Fibroblast of skin of left quadriceps (primary cell): ENCODE measurements at places on chromosomes 3 and 15.
A peak's percentile ranks its signal among the peaks of the same experiment; 100 is the strongest.

DNA sequence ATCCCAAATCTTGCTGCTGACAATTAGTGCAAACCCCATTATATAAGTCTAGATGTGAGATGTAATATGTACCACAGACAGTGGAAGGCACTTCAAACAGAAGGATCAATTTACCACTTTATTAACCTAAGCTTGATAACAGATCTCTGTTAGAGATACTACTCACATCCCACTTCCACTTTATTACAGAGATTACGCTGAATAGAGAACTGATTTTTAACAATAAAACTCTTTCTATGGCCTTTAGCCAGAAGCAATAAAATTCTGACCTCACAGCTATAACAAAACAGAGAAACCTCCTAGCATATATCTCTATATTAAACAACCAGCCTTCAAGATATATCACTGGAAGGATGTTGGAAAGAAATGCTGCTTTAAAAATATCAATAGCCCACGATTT lies 517.7 kb downstream of the MAGI1 start:
- no peak for DNase-seq

DNA sequence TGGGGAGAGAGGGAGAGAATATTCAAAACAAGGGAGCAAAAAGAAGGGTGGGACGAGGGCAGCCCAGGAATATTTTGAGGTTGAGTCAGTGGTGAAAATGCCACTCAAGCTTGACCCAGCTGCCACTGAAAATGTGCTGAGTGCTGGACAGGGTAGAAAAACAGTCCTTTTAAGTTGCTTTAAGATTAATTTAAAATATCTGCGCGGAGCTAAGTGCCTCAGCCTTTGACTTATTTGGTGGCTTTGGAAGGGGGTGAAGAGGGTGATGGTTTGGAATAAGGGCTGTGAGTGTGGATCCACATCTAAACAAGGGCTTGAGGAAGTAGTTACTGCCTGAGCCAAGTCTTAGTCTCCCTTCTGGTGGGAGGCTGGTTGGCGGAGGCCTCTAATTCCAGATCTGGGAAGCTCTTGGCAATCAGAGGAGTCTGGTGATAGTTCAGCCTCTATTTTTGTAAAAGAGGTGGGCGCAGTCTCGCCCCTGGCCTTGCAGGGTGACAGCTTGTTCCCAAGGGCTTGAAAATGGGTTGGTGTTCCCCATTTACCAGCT lies 280.8 kb upstream of the ROPN1 start:
- no peak for DNase-seq

- no peak for DNase-seq
Observed at GRCh38 chr3:182905623-182906022, 74.7 kb downstream of the DCUN1D1 start.

- no peak for DNase-seq
Observed at GRCh38 chr3:73056014-73056844, 5.2 kb upstream of the EBLN2 start.

DNA sequence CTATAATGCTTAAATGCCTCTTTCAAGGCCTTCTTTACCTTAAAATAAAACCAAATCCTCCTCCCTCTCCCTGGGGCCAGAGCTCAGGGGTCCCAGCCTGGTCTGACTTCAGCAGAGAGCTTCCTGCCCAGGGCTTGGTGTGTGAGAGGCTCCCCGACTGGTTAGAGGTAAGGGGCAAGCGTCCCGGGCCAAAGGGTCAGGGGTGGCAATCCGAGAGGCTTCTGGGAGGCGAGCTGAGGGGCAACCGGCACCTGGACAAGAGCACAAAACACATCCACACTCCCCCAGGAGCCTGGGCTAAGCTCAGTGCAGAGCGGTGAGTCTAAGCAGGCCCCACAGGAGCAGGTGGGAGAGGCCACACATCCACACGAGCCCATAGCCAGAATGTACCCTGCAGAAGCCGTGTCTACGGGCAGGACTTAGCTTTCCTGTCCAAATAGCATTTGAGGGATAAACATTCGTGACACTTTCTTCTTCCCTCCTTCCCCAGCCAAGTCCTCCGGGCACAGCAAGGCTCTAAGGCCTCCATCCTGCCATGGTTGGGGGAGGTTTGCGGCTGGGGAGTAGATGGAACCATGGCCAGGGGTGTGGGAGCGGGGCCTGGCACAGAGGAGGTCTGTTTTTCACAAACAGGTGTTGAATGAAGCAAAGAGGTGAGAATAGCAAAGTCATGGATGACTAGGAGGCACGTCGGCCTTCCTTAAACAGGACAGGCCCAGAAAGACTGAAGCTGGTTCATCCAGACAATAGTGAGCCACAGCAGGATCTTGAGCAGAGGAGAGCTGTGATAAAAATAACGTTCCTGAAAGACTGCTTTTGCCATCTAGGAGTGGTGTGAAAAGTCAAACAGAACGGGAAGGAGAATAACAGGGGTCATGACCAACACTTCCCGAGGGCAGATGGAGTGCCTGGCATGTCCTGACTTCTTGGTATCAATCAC lies 98.7 kb upstream of the IQSEC1 start:
- DNase-seq: no peak

GRCh38 chr3:181212271-181212670 lies 222.7 kb upstream of the DNAJC19 start:
- no peak for DNase-seq

DNA sequence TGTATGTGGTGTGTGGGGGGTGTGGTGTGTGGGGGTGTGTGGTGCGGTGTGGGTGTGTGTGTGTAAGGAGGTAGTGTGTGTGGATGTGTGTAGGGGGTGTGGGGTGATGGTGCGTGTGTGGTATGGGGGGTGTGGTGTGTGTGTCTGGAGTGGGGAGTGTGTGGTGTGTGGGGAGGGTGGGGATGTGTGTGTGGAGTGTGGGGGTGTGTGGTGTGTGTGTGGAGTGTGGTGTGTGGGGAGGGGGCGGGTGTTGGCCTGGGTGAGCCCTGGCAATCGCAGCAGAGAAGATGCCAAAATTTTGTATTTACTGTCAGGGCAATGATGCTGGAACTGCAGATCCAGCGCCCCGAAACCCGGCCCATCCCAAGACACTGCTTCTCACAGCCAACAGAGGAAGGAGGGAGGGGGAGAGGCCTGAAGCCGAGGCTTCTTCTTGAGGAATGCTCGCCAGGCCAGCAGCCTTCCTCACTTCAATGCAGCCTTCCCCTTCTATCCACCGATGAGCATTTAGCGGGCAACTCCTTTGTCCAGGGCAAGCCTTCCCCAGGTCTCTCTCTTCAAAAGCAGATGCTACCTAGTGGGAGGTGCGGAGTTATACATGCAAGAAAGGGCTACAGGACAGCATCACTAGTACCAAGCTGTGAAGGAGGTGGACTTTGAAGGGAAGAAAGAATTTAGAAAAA lies 11.9 kb upstream of the SRP14 start:
- DNase-seq: no peak

DNA sequence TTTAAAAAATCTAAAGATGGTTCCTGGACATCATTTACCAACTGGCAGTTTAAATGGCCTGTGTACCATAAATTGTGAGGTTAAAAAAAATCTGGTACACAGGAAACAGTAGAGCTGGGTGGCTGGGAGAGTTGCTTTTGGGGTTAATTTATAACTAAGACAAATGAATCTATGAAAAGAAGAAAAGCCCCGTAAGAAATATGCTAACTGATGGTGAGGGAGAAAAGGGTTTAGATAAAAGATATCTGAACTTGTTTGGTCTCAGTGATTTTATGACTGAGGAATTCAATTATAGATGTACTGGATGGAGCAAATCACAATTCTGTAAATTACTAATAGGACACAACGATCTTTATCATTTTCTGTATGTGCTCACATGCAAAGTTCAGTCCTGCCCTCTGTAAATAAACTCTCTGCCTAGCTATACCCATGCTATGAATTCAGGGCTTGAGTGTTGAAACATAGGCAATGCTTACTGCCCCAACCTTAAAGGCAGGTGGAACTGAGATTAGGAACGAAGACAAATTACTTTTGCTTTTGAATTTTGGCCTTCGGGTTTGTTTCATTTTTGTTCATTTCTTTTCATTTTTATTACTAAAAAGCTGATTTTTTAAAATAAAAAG lies 28.0 kb downstream of the PPARG start:
- DNase-seq: no peak

- peak; percentile 46 for DNase-seq
Observed at GRCh38 chr3:37221407-37221806, 47.0 kb upstream of the LRRFIP2 start.

GRCh38 chr15:31156808-31157207 lies 55.3 kb upstream of the TRPM1 start:
- no peak for DNase-seq

GRCh38 chr15:48865370-48866079 lies 12.4 kb upstream of the EID1 start:
- DNase-seq: peak; percentile 64

- no peak for DNase-seq
Observed at GRCh38 chr3:55662683-55663082, 175.6 kb upstream of the WNT5A start.

GRCh38 chr3:183710231-183710630 lies 12.6 kb downstream of the YEATS2 start:
- no peak for DNase-seq

GRCh38 chr15:39698444-39699390 lies 83.9 kb downstream of the FSIP1 start:
- DNase-seq: no peak

- DNase-seq: no peak
Observed at GRCh38 chr3:119653876-119654275, 6.5 kb downstream of the POPDC2 start.

- no peak for DNase-seq
Observed at GRCh38 chr15:41891226-41891625, 2.6 kb downstream of the SPTBN5 start.

- no peak for DNase-seq
Observed at GRCh38 chr3:3798631-3799113, 559 bp upstream of the LRRN1 start.

- DNase-seq: peak; percentile 68
Observed at GRCh38 chr15:44215594-44215993, 20.5 kb upstream of the FRMD5 start.

- DNase-seq: no peak
Observed at GRCh38 chr3:159879598-159879997, 109.0 kb upstream of the IL12A start.

GRCh38 chr3:119596398-119596797 lies 1.3 kb upstream of the PLA1A start:
- no peak for DNase-seq

- DNase-seq: no peak
Observed at GRCh38 chr3:151567477-151567876, 106.6 kb upstream of the IGSF10 start.

DNA sequence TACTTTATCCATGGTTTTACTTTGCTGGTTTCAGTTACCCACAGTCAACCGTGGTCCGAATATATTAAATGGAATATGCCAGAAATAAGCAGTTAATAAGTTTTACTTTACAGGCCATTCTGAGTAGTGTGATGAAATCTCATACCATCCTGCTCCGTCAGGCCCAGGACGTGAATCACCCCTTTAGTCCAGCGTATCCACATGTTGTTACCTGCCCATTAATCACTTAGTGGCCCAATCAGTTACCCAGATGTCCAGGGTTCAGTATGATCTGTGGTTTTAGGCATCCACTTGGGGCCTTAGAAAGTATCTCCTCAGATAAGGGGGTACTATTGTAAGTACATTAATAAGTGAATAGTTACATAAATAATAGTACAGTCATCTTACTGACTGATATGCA lies 88.0 kb downstream of the TTBK2 start:
- peak; percentile 58 for DNase-seq

DNA sequence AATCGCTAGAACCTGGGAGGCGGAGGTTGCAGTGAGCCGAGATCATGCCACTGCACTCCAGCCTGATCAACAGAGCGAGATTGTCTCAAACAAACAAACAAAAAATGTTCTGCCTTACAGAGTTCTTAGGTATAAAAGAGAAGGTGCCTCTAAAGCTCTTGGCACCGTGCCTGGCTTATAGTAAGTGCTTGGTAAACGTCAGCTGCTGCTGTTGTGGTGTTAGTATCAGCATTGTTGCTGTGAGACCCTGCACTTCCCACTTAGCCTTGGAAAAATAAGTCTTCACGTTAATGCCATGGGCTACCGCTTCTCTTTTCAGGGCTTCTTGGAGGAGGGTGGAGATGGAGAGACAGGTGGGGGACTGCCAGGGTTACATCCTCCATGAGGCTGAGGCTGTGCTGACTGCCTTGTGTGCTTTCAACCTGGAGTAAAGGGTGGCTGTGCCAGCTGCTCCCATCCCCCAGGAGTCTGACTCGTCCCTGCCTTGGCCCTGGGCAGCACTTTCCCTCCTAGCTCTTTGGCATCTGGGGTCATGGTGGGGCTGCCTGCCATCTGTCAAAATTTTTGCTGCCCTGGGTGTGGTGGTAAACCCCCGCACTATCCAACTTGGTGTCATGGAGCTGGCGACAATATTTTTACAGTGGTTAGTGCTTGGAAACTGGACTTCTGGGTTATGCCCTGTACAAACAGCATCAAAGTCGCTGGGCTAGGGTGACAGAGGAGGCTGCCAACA lies 17.8 kb downstream of the FLNB start:
- DNase-seq: no peak

DNA sequence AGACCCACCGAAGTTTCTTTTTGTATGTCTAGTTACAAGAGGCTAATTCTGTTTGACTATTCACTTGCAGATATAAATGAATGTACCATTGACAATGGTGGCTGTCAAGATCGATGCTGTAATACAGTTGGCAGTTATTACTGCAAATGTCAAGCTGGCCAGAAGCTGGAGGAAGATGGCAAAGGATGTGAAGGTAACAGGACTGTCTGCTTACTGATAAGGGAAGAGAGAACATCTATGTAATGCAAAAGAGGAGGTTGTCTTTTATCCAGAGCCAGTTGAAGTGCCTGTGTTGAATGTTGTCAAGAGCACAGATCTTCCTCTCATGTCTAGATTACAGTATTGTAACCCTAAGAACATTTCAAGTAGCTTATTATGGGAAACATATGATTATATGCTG lies 549.5 kb upstream of the GOLIM4 start:
- DNase-seq: no peak

GRCh38 chr3:187742351-187743171 lies 2.7 kb downstream of the BCL6 start:
- DNase-seq: no peak

DNA sequence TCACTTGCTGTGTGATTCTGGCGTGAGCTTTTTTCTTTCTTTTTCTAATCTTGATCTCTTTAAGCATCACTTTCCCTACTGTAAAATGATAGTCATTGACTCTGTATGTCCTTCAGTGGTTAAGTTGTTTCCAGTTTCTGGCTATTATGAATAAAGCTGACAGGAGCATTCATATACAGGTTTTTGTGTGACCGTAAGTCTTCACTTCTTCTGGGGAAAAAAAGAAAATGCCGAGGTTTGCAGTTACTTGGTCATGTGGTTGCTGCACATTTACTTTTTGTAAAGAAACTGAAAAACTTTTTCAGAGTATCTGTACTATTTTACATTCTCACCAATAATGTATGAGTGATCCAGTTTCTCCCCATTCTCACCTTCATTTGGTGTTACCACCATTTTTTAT lies 247.4 kb upstream of the RBMS3 start:
- DNase-seq: no peak

GRCh38 chr3:147356145-147356908 lies 50.0 kb downstream of the ZIC4 start:
- no peak for DNase-seq

DNA sequence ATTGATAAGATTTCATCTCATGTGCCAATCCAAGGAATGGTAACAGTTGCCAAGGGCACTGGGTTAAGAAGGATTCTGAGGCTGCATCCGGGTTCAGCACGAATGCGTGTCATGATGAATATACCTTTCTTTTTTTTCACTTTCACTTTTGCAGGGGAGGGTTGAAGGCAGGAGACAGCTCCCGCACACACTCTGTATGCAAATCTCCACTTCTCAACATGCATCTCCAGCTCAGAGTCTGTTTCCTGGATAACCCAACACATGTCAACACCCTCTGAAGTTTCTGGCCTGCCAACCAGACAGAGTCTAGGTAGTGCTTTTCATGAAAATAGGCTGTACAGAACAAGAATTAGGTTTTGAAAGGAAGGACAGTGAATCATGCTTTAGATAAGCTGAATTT lies 21.6 kb downstream of the B4GALT4 start:
- no peak for DNase-seq

GRCh38 chr15:33735143-33735542 lies 233.2 kb upstream of the CHRM5 start:
- no peak for DNase-seq
